DND-41 (cell line): ENCODE measurements at places on chromosomes 4 and X.

- no peaks in the 10 kb centered on the region for H3K4me1 ChIP-seq
- H3K36me3 ChIP-seq = no peaks in the 10 kb centered on the region
- H3K4me3 ChIP-seq = no peak overlapping the region
- H3K27ac ChIP-seq = no peak overlapping the region
- no peaks in the 10 kb centered on the region for H3K27me3 ChIP-seq
Observed at GRCh38 chr4:38150766-38151165, 190.6 kb downstream of the PTTG2 start.

DNA sequence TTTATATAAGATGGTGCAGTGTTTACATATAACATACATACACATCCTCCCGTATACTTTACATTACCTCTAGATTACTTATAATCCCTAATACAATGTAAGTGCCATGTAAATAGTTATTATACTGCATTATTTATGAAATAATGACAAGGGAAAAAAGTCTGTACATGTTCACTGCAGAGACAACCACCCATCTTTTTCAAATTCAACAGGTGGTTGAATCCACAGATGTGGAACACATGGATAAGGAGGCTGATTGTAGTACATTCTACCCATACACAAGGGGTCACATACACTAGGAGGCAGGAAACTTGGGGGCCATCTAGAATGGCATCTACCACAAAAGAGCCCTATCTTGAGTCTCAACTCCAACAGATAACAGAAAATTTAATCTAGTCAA lies 3.4 kb upstream of the IDS start:
- H3K4me1 ChIP-seq = peaks cover 37% of the 10 kb centered on the region
- H3K4me3 ChIP-seq = no peak overlapping the region
- no peak overlapping the region for H3K27ac ChIP-seq
- no peak for DNase-seq
- no peaks in the 10 kb centered on the region for H3K36me3 ChIP-seq

DNA sequence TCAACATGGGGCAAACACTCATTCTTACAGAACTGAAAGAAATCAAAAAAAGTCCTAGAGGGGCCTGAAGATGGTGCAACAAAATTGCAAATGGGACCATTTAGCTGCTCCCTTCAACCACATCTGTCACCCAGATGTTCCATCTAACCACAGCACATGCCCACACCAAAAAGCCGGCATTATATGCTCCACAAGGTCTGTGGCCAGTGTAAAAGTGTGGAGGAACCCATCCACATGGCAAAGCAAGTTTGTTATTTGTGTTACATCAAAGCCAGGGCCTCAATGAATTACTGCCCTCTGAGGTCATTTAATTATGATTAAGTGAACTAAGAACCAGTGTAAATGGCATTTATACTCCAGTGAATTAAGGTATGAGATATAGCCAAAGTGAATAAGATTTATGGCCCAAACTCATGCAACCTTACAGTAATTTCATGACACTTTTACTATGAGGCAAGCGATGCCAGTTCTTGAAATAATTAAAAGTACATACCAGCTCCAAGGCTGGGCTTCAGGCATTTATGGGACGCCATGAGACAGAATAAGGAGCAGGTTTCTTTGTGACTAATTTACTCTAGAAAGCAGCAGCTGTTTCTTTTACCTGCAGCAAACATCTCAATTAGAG lies 48.7 kb upstream of the FGF16 start:
- H3K27ac ChIP-seq = no peak overlapping the region
- H3K4me1 ChIP-seq = no peaks in the 10 kb centered on the region
- no peak overlapping the region for H3K4me3 ChIP-seq
- no peaks in the 10 kb centered on the region for H3K36me3 ChIP-seq
- H3K27me3 ChIP-seq = no peaks in the 10 kb centered on the region

DNA sequence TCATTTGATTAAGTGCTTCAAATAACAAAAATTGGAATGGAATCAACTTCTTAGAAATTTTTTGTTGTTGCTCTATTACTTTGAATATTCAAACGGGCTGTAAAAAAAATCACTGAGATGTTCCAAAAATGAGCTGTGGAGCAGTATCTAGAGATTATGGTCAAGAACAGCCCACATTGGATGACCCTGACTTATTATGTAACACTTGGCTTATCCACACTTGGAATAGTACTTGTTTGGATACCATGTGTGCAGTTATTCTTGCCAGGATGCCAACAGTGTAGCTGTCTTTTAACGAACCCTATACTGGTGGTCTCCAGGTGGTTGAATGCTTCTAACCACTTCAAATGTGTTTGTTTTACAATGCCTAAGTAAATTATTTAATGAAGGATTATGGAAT lies 64.9 kb upstream of the CAMK2D start:
- DNase-seq = no peak
- H3K4me3 ChIP-seq = no peak overlapping the region
- peaks cover 7% of the 10 kb centered on the region for H3K27me3 ChIP-seq
- H3K36me3 ChIP-seq = no peaks in the 10 kb centered on the region
- H3K27ac ChIP-seq = no peak overlapping the region

DNA sequence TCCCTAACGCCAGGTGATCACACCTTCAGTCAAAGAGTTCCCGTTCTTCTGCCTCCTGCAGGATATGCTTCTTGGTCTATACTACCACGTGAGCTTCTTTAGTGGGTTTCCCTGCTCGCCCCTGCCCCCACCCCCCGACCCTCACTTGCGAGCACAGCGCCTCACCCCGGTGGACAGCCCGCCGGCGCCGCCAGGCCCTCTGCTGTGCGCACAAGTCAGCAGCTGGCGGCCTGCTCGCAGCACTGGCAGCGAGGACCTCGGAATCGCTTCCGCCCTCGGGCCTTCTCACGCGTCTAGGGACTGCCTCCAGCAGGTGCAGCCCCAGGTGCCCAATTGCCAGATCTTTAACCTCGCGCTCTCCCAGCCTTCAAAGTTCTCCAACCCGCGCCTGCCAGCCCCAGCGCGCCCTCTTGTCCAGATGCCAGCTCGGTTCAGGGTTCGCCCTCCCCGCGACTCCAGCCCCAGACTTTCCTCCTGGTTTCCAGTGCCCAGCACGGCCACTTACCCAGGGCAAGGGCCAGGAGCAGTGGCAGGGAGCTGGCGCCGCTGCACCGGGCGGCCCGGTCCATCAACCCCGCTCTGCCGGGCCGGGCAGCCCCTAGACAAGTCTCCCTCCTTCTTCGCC lies 454 bp downstream of the BTC start:
- DNase-seq = no peak
- H3K4me1 ChIP-seq = no peaks in the 10 kb centered on the region
- H3K4me3 ChIP-seq = no peak overlapping the region
